ENCODE measurements at places on chromosomes 12 and 14. TPM values are rescaled to one million over a fixed set of nuclear protein-coding genes. Genes with fewer than 3 reads are reported as not detected.

Gene CDC42BPB
- polyA plus RNA-seq, result 111 TPM

Gene SLCO1B1
- polyA plus RNA-seq, result not detected

Gene DACT1
- polyA plus RNA-seq, result 25.8 TPM

DNA sequence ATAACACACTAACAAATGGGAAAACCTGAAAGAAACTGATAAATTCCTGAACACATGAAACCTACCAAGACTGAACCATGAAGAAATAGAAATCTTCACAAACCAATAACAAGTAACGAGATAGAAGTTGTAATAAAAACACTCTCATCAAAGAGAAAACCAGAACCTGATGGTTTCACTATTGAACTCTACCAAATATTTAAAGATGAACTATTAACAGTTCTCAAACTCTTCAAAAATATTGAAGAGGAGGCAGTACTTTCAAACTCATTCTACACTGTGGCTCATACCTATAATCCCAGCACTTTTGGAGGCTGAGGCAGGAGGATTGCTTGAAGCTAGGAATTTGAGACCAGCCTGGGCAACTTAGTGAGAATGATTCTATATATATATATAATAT lies 48.4 kb upstream of the TMTC2 start:
- no peaks in the 10 kb centered on the region for H3K27me3 ChIP-seq
- no peaks in the 10 kb centered on the region for H3K36me3 ChIP-seq
- DNase-seq, result no peak

- no peaks in the 10 kb centered on the region for H3K36me3 ChIP-seq
- peaks cover 15% of the 10 kb centered on the region for H3K4me1 ChIP-seq
- peaks cover 16% of the 10 kb centered on the region for H3K27me3 ChIP-seq
- peak; percentile 87 for DNase-seq
- H3K4me3 ChIP-seq, result peak overlapping the region; percentile 57
- peak overlapping the region; percentile 69 for H3K27ac ChIP-seq
Observed at GRCh38 chr12:24901576-24902461, 47.1 kb downstream of the BCAT1 start.

Gene FAM222A
- 21.9 TPM for polyA plus RNA-seq

DNA sequence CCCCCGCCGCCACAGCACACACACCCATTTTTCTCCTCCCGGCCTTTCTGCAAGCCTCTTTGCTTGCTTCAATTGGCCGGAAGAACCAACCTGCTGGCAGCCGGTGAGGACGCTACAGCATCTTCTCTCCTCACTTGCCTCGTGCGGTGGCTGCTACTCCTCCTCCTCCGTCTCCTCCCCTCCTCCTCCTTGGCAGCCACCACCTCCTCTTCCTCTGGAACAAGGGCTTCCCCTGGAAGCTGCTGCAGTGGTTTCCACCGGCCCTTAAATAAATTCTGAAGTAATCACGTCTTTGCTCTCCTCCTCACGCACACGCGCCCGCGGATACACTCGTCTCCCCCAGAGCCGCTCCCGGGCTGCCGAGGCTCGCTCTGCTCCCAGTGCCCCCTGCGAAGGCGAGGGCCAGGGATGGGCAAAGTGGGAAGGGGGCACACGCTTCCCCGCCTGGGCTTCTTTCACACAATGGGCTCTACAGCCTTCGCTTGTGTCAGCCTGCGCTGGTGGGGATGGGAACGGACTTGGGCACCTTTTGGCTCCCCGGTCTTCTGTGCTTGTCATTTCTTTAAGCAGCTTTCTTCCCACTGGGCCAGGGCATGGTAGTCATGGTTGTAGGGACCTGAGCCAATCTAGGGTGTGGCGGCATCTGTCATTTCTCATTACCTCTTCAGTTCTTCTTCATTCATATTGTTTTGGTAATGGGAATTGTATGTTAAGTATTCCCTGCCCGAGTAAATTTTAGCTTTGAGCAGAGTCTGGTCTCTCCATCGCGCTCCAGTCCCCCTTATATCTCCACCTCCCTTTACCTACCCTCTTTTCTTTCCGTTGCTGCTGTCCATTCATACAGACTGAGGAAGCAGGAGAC lies at the start of gene PPFIA2:
Gene PPFIA2, minus strand, starts transcription at position 161 of the 862 bp plus-strand sequence.
- DNase-seq, result peak; percentile 98
- peak within 1 kb of the TSS; percentile 72 for H3K27ac ChIP-seq
- peaks cover 7% of the 10 kb centered on the region for H3K4me1 ChIP-seq
- no peaks in the 10 kb centered on the region for H3K36me3 ChIP-seq
- peak within 1 kb of the TSS; percentile 78 for H3K4me3 ChIP-seq
